Astrocyte of the spinal cord (primary cell): ENCODE measurements at places on chromosomes 11 and 22.

- no peak for DNase-seq
Observed at GRCh38 chr11:19187833-19188258, 13.9 kb downstream of the CSRP3 start.

- no peak for DNase-seq
Observed at GRCh38 chr11:34899633-34900016, 16.6 kb downstream of the APIP start.

DNA sequence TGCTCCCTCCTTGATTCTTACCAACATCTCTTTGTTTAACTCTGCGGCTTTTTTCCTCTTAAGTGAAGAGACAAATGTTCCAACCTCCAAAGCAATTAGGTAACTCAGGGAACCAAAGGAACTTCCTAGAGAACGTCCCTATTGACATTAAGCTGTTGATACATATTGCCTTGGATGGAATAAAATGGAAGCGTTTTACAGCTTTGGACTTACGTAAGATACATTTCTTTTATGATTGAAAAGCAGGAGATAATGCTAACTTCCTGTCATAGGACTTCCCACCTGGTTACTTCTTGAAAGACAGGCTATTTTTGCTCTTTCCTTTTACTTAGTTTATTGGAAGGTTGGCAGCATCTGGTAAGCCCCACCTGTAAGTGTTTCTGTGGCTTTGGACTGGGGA lies 245.7 kb upstream of the CTSC start:
- DNase-seq: no peak

- no peak for DNase-seq
Observed at GRCh38 chr11:117418737-117419481, 91.3 kb downstream of the CEP164 start.

DNA sequence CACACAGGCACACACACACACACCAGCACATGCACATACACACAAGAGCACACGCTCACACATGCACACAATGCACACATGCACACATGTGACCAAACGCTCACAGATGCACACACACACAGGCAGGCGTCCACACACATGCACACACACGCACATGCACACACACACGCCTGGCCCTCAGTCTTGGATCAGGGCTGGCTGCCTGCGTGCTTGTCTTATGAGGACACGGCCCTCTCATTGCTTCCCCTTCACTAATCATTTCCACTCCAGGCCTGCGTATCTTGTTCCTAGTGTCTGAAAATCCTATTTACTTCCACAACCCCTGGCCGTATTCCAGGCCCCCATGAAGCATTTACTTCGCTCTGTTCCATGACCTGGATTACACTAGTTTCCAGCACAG lies 740.5 kb downstream of the BRD1 start:
- DNase-seq: no peak

DNA sequence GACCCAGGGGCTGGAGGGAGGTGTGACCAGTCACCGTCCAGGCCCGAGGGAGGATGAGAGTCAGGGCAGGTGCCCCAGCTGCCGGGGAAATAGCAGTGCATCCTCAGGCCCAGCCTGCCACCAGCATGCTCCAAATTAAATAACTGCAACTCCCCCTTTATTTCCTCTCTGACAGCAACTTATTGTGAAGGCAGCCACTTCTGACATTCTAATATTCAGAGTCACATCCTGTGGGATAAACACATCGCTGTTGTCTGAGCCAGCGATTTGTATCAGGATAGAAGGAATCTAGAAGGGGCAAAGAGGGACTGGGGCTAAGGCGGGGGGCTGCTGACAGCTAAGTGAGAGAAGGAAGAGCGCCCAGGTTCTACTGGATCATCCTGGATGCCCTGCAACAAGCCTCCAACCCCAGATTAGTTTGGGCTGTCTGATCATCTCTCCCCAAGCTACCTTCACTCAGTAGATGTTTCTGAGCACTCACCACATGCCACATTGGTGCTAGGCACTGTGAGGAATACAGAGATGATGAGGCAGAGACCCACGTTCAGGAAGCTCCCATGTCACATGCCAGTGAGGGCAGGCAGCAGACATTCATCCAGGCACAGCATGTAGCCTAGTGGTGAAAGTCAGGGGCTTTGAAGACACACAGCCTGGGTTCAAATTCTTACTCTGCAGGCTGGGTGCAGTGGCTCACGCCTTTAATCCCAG lies 214.1 kb downstream of the BUD13 start:
- peak; percentile 13 for DNase-seq

- no peak for DNase-seq
Observed at GRCh38 chr11:69395287-69395686, 86.2 kb upstream of the LINC01488 start.

DNA sequence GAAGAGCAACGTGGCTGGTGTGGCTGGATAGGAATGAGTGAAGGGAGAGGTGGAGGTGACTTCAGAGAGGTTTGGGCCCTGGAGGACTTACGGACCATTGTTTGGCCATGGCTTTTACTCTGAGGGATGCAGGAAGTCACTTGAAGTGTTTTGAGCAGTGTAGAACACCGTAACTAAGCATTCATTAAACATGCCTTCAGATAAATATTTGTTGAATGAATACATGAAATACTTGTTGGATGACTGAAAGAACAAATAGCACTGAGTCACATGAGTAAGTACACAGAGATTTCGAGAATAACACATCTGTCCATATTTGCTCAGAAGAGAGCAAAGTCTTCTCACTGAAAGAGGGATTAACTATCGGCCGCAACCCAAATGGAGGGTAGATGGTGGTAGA lies 182.7 kb upstream of the SNX19 start:
- peak; percentile 16 for DNase-seq

DNA sequence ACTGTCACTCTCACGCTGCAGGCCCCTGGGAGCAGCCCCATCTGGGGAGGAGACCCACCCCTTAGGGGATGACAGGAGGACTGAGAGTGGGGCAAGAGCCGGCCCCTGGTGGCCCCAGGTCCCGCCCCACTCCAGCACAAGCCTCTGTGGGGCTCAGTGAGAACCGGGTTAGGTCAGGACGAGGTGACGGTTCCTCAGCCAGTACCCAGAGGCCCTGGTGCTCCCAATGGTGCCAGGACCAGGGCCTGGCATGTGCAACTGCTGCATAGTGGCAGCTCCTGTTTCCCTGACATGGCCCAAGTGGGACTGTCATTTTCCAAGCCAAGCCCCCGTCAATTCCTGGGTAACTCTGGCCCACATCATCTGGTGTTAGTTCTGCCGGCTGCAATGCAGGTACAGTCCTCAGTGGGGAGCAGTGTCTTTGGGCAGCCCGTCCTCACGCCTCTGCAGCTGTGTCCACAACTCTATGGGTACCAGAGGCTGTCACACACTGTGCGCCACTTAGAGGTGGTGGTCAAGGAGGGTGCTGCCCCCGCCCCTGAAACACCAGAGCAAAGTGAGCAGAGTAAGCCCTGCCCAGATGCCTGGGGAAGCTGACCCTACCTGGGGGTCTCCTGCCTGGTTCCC lies 15.9 kb downstream of the CHID1 start:
- DNase-seq: no peak

DNA sequence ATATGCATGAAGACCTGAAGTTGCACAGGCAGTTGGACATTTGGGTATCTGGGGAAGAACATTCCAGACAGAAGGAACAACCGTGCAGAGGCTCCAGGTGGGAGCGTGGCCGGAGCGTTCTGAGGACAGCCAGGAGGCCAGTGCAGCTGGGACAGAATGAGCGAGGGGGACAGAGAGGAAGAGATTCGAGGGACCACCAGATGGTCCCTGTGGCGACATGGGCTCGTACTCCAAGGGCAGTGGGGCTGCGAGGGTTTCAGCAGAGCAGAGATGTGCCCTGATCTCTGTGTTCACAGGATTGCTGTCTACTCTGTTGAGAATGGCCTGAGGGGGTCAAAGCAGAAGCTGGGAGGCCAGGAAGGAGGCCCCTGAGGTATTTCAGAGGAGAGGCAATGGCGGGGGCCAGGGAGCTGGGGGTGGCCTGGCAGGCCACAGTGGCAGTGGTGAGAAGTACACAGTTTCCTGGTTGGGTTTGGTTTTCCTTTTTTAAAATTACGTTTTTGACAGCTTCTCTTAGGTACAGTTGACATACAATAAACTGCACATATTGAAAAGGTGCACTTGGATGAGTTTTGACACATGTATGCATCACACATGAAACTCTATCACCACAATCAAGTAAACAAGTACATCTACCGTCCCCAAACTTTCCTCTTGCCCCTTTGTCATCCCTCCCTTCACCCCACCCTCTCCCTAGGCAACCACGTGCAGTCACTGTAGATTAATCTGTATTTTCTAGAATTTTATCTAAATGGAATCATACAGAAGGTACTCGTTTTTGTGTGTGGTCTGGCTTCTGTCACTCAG lies 24.8 kb upstream of the SOX10 start:
- no peak for DNase-seq

DNA sequence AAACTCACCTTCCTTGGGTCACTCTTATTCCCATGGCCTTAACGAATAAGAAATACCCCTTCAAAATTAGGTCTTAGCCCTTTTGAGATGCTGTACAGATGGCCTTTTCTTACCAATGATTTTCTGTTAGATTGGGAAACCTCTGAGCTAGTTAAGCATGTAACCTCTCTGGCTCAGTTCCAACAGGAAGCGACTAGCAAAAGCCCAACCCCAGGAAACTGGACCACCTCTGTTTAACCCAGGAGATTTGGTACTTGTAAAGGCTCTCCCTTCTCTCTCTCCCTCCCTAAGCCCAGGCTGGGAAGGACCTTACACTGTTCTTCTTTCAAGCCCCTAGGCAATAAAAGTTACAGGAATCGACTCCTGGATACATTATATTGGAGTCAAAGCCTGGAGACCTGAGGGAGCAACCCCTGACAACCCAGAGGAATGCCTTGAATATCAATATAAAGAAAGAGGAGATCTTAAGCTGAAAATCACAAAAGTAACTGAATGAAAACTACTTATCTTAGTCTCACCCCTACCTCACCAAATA lies 11.7 kb downstream of the APIP start:
- no peak for DNase-seq

DNA sequence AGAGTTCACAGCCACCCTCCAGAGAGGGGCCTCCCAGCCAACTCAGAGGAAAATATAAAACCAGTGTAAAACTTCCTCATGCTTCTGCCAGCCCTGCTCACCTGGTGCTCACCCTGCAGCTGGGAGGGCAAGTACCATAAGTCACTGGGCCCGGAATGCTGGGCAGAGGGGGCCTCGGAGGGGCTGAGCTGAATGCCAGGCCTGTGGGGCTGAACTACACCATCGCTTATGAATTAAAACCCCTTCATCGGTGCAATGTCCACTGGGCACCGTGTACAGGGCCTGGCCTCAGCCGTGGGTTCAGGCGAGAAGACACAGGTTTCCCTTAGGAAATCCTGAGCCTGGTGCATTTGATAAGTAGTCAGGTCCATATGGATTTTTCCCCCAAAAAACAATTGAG lies 828.6 kb downstream of the TBC1D22A start:
- no peak for DNase-seq

- peak; percentile 23 for DNase-seq
Observed at GRCh38 chr11:3861683-3862082, 6.2 kb downstream of the STIM1 start.

DNA sequence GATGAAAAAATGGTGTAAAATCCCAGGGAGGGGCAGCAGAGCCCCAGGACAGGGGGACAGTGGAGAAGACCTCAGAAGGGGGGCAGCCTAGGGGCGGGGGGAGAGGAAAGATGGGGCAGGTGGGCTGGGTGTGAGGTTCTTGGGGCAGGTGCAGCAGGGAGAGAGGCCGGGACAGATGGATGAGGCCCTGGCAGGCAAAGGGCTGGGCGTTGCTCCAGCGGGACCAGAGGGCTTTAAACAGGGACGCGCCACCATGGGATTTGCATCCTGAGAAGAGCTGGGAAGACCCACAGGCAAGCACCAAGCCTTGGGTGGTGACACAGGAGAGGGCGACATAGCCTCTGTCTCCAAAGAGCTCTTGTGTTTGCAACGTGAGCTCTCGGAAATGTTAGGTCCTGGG lies 1342.8 kb downstream of the TBC1D22A start:
- no peak for DNase-seq

DNA sequence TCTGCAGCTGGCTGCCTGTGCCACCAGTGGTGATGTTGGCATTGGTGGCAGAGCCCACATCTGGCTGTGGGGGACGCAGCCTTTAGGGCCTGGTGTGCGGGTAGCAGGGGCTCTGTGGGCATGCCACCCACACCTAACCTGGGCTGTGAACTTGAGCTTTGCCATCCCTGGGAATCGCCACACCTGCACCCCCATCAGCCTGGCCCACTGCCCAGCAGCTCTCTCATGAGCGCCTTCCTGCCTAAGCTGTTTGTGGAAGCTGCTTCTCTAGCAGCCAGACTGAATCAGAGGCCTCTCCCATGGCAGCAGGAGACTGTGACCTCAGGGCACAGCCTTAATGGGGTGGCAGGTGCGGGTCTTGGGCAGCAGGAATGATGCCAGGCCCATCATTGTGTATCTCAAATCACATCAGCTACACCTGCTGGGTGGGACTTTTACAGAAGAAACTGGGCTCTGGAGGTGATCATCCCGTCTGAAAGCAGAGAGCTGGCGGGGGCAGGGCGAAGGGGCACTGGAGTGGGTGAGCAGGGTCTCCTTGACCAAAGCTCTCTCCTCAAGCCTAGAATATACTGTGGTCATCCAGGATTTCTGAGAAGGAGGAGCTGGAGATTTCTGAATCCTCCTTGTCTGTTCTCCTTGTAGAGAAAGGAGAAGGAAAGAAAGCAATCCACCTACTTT lies 17.8 kb upstream of the CARS1 start:
- no peak for DNase-seq

DNA sequence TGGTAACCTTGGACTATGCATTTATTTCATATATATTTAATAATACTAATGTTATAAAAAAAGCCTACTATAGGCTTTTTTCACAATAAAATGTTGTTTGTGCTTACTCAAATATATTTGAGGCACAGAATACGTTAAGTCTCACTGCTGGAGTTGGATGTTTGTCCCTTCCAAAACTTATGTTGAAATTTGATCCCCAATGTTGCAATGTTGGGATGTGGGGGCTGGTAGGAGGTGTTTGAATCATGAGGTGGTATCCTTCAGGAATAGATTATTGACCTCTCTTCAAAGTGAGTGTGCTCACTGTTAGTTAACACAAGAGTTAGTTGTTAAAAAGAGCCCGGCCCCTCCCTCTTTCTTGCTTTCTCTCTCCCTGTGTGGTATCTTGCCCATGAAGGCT lies 1295.9 kb downstream of the JRKL start:
- DNase-seq: no peak

GRCh38 chr11:67627441-67627811 lies 2.3 kb downstream of the NUDT8 start:
- no peak for DNase-seq

GRCh38 chr11:10604798-10605197 lies 36.3 kb upstream of the LYVE1 start:
- no peak for DNase-seq

GRCh38 chr22:44030702-44031082 lies 6.6 kb downstream of the PARVB start:
- DNase-seq: no peak
